ENCODE measurements at places on chromosomes 2 and 18.
A peak's percentile ranks its signal among the peaks of the same experiment; 100 is the strongest.

DNA sequence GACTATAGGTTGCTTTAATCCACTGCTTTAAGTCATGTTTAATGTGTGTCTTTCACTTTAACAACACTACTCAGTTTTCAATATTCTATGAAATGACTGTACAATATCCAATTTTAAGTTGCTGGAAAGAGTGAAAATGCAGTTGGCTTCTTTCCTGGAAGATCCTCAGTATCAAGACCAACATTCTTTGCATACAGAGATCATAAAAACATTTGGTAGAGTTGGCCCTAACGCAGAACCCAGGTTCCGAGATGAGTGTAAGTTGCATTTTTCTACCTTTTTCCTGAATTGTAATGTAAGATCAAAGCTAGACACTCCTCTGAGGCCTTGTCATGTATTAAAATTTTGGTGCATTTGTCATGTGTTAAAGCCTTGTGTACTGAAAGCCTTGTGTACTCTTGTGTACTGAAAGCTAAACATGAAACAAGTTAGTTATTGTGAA, 42.9 kb upstream of the TNFRSF11A start:
- no peak for DNase-seq

DNA sequence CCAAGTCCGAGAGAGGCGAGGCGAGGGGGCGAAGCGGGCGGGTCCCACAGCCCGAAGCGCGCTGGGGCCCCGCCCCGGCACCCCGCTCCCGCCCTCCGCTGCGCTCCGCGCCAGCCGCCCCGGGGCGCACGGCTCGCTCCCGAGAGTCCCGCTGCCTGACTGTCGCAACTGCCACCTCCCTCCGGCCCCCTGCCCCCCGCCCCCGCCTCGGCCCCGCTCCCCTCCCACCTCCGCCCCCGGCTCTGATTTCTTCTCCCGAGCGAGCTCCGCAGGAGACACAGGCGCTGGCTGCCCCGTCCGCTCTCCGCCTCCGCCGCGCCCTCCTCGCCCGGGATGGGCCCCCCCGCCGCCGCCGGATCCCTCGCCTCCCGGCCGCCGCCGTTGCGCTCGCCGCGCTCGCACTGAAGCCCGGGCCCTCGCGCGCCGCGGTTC, at the start of gene WNT6:
Gene WNT6, plus strand, starts transcription at position 250 of the 432 bp plus-strand sequence. CDS start 233 bp downstream, outside the sequence.
- DNase-seq: no peak

DNA sequence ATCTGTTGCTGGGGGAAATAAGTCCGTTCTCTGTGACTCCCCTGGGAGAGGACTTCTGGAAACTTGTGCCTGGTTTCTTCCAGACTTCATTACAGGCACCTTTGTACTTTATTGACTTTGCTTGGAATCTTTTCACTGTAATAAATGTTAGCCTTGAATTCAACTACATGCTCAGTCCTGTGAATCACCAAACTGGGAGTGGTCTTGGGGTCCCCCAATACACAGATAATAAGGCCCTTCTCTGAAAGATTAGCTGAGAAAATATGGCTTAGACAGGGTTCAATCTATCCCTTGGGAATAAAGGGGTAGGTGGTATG, 48.7 kb upstream of the KIDINS220 start:
- no peak for DNase-seq

GRCh38 chr2:30436859-30437435, 10.1 kb upstream of the LCLAT1 start:
- no peak for DNase-seq

GRCh38 chr18:74316257-74317170, 875 bp downstream of the C18orf63 start:
- no peak for DNase-seq

DNA sequence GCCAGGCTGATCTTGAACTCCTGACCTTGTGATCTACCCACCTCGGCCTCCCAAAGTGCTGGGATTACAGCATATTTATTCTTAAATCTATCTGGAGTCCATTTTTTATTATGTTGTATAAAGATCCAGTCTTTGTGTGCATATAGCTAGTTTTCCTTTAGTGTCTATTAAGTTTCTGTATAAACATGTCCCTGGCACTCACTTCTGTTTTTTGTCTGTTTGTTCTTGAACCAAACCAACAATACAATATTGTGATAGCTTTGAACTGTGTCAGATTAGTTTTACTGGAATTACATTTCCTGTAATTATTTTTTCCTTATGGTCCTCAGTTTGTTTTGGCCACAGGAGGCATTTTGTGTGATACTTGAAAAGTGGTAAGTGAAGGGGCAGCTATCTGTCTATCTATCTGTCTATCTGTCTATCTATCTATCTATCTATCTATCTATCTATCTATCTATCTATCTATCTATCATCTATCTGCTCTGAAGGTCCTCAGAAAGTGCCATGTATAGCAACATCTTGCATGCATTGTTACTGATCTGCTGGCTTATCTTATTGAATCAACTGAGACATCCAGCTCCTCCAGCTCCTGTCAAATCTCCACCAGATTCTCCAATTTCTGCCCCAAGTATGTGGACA, 70.9 kb upstream of the ACVR1 start:
- DNase-seq: no peak

DNA sequence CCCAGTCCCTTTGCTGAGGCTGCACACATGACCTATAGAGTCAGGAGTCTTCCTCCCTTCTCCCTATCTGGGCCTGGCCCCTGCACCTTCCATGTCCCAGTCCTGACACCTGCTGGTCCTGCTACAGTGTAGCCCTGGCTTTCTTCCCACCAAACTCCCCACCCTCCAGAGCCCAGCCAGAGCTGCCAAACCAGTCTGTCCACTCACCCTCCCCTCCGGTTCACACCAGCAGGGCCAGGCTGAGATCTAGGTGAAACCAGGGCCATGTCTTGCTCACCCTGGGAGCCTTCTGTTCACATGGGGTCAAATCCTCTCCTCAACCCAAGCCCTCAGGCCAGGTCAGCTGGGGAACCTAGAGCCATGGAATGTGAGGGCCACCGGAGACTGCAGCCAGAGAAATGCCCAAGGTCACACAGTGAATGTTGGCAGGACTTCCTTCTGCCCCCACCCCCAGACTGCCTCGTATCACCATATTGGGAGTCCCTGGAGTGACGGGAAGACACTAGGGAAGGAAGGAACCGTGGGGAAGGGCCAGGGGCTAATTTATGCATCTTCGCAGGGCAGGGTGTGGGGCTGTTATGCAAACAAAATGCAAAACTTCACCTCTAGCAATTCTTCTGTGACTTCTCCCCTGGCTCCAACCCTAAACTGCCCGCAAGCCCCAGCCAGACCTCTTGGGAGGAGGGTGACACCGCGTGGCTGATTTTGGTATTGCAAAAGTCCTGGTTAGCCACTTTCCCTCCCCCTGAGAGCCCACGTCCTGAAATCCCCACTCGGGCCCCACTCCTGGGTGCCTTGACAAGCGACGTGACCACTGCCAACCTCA, 14.6 kb downstream of the TNS1 start:
- peak; percentile 20 for DNase-seq

DNA sequence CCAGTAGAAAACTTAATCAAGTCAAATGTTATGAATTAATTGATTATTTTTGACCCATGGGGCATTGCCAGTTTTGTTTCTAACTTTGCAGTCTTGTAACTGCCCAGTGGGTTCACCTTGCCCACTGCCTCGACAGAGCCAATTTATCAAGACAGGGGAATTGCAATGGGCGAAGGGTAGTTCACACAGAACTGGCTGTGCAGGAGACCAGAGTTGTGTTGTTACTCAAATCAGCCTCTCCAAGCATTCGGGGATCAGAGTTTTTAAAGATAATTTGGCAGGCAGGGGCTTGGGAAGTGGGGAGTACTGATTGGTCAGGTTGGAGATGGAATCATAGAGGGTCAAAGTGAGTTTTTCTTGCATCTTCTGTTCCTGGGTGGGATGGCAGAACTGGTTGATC, 168.5 kb upstream of the COPS8 start:
- DNase-seq: no peak

GRCh38 chr2:77363277-77363676, 158.9 kb downstream of the LRRTM4 start:
- DNase-seq: no peak
